BE2C (cell line): ENCODE measurements at places on chromosomes 7 and 10.

- DNase-seq: peak; percentile 36
Observed at GRCh38 chr7:69683002-69683401, 84.7 kb downstream of the AUTS2 start.

GRCh38 chr10:48333856-48334255, 27.4 kb downstream of the MAPK8 start:
- peak; percentile 22 for DNase-seq

DNA sequence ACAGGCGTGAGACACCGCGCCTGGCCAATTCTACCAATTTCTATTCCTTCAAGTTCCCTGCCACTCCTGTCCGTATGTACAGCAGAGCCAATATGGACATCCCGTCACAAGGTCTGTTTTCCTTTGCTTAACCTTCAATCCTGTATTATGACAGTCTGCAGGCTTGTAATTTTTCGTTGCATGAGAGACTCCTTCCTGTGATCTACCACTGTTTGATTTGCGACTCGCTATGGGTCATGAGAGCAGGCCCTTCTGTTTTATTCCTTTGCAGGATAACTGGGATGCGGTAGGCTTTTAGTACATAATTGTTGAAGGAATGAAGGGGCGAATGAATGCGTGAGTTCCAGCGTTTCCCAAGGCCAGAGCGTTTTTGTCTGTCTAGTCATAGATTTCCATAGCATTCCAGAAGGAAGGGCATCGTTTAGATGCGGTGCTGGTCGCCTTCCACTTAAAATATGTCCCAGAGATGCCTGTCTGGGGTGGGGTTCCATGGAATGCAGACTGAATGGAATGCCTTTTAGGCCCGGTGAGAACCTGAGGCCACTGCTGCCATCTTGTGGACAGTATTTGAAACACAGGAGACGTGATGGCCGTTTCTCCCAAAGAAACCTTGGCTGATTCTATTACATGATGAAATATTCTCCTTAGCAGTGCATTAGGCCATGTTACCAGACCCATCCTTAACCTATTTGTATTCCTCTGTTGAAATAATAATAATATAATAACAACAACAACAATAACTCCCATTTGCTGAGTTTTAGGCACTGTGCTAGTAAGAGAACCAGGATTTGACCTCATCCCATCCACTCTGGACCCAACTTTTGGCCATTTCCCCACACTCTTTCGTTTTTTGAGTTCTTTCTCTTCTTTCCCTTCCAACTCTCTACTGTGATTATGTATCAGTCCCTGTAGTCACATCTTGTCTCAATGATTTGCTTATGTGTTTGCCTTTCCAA, 193.2 kb downstream of the MYOF start:
- peak; percentile 50 for DNase-seq

DNA sequence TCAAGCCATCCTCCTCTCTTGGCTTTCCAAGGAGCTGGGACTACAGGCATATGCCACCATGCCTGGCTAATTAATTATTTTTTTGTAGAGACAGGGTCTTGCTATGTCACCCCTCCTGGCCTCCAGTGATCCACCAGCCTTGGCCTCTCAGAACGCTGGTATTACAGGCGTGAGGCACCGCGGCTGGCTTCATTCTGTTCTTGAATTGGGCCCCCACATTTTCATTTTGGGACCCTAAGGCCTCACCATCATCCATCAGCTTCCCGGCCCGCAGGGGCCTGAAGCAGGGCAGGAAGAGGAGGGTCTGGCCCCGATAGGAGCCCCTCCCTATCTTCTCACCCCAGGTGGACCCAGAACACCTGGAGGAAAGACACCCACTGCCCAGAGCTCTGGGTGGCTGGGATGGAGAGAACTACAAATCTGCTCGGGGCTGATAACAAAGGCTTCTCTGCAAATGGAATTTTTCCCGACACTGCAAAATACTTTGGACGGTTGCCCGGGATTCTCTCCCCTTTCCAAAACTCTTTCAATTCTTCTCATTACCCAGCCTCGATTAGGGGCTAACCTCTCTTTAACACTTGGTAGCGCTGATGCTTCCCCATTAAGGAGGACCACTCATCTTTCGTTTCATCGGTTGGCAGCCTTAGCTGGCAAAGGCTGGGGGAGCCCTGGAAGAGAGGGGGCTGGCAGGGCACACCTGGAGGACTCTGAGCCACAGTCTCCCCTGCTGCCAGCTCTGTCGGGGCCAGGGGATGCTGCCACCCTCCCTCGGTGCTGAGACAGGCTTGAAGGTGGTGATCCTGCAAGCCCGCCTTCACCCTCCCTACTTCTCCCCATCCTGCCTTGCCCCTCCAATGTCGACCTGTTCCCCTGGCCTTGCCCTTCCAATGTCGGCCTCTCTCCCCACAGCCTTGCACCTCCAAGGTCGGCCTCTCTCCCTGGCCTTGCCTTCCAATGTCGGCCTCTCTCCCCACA, 81.0 kb upstream of the GNA12 start:
- DNase-seq: no peak

- DNase-seq: no peak
Observed at GRCh38 chr10:96922978-96923948, 91.2 kb downstream of the LCOR start.

GRCh38 chr10:126456632-126457031, 68.4 kb upstream of the ADAM12 start:
- DNase-seq: no peak

- no peak for DNase-seq
Observed at GRCh38 chr7:154171422-154171821, 119.2 kb downstream of the DPP6 start.

- DNase-seq: no peak
Observed at GRCh38 chr10:96400465-96400864, 41.7 kb upstream of the OPALIN start.

DNA sequence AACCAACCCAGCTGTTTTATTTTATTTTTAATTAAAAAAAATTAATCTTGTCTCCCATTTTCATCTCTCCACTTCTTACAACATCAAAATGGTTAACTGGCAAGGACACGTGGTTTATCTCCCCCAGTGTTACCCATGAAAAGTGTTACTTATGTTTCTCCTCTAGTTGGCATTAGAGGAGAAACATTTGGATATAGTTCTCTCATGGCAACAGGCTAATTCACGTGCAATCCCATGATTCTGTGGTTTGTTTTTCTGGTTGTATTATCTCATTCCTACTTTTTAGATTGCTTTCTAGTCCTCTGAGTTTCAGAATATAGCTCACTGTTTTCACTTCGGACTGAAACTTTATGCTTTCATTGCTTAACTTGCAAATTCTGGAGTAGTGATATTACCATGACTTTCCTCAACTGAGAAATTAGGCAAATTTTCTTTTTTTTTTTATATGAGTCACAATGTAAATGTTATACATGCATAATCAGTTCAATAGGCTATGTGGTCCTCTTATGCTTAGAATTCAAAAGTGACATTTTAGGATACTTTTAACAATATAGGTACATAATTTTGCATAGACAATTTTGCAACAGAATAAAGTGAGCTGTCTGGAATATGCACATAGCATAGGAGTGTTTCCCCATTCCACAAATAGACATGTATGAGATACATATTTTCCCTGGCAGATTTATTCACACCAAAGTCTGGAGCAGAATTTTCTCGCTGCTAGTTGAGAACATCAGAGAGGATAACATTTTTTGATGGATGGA, 43.0 kb downstream of the LHFPL3 start:
- DNase-seq: no peak

- no peak for DNase-seq
Observed at GRCh38 chr7:141102436-141102835, 28.6 kb downstream of the TMEM178B start.

GRCh38 chr10:13613519-13613918, 26.8 kb downstream of the PRPF18 start:
- no peak for DNase-seq

GRCh38 chr10:110746969-110747608, 103.0 kb downstream of the RBM20 start:
- DNase-seq: no peak

- DNase-seq: no peak
Observed at GRCh38 chr10:89367529-89367928, 10.3 kb upstream of the IFIT1B start.

DNA sequence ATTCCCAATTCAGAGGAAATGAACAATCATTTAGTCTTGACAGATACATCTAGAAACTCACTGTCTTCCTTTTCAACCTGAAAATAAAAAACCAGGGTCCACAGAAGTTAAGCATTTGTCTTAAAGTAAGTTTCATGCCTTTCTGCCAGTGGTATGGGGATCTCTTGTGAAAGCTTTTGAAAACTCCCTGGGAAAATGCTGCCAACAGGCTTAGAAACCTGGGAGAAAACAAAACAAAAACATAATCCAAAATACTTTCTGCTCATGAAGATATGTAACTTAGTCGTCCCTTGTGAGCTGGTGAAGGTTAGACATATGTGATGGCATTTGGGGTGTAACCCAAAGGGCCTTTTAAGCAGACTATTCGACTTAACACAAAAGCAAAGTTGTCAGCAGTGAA, 66.4 kb upstream of the ZNF438 start:
- DNase-seq: no peak

GRCh38 chr7:66110856-66111255, 3.8 kb upstream of the CRCP start:
- no peak for DNase-seq

GRCh38 chr10:4013651-4014121, 228.7 kb upstream of the KLF6 start:
- no peak for DNase-seq

DNA sequence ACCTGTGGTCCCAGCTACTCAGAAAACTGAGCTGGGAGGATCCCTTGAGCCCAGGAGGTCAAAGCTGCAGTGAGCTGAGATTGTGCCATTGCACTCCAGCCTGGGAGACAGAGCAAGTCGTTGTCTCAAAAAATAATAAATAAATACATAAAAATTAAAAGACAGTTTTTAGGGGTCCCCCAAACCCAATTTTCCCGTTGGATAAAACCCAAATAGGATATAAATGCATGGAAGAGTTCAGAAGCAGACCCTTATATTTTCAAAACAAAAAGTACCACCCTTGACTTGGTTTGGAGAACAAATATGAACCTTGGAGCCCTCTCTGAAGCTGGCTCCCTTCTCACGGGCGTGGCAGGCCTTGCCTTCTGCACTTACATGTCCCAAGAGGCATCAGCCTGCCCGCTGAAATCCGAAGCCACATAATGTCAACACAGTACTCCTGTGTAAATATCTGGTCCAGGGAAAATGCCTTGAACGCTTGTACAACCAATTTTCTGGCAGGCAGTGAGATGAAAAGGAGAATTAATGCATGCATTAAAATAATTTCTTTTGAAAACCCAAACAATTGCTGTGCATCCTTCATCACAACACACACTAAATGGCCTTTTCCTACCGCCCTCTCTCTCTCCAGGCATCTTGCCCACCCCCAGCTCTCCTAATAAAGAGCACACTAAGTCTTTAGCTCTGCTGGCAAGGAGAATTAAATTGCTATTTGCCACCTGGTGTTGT, 46.4 kb upstream of the PARD3 start:
- DNase-seq: no peak

DNA sequence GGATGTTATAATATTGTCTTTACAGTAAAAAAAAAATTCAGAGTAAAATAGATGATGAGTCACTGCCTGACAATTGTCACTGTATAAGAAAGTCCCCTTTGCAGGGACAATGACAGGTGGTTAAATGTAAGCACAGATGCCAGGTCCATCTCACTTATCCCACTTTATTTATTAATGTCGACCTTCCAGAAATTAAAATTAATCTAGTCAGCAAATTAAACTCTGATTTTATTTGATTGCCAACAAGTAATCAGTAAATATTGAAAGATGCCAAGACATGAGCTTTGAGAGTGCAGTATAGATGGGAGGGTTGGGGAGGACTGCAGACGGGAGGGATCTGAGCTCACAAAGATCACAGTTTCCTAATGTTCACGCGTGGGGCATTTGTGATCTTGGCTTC, 50.9 kb downstream of the CPXM2 start:
- DNase-seq: no peak

GRCh38 chr10:59771162-59771807, 18.0 kb upstream of the MRLN start:
- no peak for DNase-seq

DNA sequence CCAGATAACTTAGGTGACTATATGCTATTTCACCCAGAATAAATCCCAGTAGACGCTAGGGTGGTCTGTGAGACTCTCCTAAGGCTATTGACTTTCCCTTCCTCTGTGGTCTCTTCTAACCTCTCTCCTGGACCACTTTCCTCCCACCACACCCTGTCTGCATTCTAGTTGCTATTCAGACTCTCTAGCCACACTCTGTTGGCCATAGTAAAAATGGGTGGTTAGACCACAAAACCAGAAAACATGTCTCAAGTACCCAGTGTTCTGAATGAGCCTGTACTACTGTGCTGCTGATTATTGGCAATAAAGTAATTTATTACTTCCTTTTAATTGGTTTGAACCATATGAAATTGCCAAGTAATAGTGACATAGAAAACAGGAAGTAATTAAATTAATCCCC, 240.8 kb downstream of the KIF20B start:
- DNase-seq: no peak

DNA sequence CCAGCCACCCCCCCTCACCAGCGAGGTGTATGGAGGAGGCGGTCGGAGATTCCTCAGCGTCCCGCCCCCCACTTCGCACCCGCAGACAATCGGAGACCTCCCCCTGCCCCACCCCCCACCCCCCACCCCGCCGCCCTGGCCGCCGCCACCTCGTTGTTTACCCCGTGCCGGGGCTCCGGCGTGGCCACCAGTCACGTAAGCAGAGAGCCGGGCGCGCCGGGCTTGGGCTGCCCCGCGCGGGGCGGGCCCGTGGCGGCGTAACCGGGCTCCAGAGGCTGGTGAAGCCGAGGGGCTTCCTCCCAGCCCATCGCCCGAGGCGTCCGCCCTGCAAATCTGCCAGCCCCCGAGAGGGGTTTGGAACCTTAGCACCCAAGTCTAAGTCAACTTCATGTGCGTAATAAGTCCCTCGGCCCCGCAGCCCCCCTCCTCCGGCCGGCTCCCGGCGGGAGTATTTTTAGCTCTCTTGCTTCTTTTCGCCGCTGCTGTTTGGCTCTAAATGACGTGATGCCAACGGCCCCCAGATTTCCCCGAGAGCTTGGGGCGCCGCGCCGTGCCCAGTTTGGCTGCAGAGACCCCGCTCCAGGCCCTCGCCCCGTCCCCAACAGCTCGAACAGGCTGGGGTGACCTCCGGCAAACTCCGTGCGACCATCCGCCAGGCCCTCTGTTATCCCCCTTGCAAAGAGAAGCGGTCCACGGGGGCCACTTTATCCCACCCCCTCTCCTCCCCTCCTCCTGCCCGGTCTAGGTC, 2.7 kb downstream of the MXI1 start:
- no peak for DNase-seq

- no peak for DNase-seq
Observed at GRCh38 chr10:51964630-51965029, 265.2 kb upstream of the CSTF2T start.

- DNase-seq: no peak
Observed at GRCh38 chr10:58771863-58772262, 259.2 kb downstream of the BICC1 start.

DNA sequence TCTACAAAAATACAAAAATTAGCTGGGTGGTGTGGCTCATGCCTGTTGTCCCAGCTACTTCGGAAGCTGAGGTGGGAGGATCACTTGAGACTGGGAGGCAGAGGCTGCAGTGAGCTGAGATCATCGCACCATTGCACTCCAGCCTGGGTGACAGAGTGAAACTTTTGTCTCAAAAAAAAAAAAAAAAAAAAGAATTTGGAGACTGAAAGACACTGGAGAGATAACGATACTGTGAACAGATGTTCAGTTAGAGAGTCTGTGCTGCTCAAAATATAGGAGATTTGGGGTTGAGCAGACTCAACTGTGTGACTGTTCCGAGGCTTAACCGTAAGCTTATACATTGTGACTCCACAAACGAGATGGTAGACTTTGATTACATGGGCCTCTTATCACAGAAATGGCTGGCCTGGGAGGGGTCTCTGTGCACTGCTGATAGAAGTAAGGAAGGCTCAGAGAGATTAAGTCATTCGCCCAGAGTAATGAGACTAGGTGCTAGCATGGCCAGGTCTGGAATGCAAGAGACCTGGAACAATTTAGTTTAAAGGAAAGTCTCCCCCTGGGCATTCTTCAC, 19.4 kb downstream of the WBP1L start:
- no peak for DNase-seq
